Mesothelial cell of epicardium (in vitro differentiated cells): ENCODE measurements at places on chromosomes 7 and 10.

GRCh38 chr10:30903397-30904138 is 128.1 kb downstream of the ZNF438 start:
- DNase-seq = no peak

DNA sequence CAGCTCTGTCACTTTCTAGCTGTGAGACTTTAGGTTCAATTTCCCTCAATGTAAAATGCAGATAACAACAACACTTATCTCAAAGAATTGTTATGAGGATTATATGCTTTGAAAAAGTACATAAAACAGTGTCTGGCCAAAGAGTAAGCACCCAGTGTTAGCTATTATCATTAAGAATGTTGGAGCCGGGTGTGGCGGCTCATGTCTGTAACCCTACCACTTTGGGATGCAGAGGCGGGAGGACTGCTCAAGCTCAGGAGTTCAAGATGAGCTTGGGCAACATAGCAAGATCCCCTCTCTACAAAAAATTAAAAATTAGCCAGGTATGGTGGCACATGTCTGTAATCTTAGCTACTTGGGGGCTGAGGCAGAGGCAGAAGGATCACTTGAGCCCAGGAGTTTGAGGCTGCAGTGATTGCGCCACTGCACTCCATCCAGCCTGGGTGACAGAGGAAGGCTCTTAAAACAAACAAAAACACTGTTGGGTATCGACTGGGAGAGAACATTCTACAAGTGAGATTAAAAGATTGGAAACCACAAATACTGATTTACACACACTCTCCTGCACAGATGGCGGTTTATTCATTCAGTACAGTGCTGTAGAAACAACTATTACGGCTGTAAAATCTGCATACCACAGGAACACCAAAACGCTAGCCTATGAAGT is 107.3 kb downstream of the PROSER2 start:
- DNase-seq = no peak

DNA sequence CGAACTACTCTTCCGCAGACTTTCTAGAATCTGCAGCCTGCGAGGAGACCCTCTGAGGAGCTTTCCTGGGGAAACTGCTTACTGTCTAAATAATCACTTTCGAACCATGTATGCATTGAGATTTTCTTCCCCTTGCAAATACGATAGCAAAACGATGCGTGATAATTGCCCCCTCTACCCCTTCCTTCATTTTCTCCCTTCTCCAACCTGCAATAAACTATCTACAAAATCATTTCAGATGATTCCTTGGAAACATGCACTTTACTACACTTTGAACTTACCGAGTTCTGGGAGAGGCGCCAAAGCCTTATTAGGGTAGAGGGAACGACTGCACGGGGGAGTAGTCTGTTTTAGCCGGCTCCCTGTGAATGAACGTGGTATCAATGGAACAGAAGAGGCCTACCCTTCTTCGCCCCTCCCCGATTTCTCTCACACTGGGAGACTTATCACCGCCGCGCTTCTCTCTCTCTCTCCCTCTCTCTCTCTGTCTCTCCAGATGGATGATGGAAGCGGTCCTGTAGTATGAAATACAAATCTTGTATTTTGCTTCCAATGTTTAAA is at the start of gene FGFBP3:
Gene FGFBP3, minus strand, starts transcription at position 370 of the 561 bp plus-strand sequence. CDS start 517 bp downstream, outside the sequence.
- DNase-seq = peak; percentile 39

- no peak for DNase-seq
These were observed 286.1 kb upstream of the C7orf33 start for GRCh38 chr7:148304456-148304855.

DNA sequence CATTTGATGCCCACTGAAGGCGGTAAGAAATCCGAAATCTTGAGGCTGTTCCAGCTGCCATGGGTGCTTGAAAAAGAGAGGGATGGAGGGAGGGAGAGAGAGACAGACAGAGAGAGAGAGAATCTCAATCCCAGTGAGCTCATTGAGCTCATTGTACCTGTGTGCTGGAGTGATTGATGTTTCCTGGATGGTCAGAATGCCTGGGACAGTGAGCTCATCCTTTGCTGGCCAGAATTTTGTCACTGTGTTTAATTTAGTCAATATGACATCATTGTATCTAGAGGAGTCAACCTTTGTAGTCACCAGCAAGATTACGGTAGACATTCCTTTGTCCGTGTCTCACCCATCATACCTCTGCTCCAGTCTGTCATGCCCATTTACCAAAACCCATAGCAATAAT is 625.4 kb upstream of the POM121L12 start:
- no peak for DNase-seq

GRCh38 chr10:133176546-133176945 is 16.5 kb downstream of the KNDC1 start:
- DNase-seq = no peak

DNA sequence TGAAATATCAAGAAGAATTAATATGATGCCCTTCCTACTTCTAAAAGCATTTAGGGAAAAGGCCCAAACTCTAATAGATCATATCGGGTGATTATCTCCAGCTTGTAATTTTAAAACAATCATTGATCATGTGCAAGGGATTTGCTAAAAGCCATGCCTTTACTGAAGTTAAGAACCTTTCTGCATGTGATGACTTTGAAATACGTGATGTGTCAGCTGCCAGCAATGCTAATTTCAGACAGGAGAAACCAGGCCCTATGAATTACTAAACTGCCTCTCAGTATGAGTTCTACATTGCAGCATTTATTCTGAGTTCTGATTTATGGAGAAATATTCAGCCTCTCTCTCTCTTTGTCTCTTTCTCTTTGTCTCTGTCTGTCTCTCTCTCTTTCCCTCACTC is 203.6 kb upstream of the AKR1E2 start:
- no peak for DNase-seq

DNA sequence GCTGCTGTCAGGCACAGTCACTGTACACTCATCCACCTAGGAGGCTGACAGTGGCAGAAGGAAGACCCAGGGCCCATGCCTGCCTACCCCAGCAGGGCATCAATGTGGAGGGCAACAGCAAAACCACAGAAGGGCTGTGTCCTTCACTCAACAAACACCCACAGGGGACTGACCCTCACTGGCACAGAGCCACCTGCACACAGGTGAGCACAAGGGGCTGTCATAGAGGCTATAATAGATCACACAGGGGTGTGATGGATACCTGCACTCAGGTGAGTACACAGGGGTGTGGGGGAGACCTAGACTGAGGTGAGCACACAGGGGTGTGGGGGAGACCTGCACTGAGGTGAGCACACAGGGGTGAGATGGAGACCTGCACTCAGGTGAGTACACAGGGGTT is 132.8 kb upstream of the TCERG1L start:
- DNase-seq = peak; percentile 11

- no peak for DNase-seq
These were observed 544.2 kb downstream of the KIF20B start for GRCh38 chr10:90245623-90246022.

- DNase-seq = no peak
These were observed 31.9 kb downstream of the RSBN1L start for GRCh38 chr7:77727936-77728701.

- no peak for DNase-seq
These were observed 43.1 kb upstream of the SNX13 start for GRCh38 chr7:17983221-17984062.

DNA sequence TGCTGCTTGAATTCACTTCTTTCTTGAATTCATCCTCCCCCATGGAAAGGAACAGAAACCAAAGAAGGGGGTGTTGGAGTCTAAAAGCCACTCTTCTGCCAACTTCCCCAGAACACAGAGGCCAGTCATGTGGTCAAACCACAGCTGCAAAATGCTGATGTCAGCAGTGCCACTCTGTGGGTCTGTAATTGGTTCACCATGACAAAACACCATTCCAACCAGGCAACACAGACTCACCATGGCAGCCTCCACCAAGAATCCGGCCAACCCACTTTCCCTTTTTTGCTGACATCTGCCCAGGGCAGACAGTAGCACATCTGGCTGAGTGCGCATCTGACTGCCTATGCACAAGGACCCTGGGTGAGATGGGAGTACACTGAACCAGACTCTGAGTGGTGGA is 16.8 kb downstream of the OSBPL3 start:
- DNase-seq = no peak

DNA sequence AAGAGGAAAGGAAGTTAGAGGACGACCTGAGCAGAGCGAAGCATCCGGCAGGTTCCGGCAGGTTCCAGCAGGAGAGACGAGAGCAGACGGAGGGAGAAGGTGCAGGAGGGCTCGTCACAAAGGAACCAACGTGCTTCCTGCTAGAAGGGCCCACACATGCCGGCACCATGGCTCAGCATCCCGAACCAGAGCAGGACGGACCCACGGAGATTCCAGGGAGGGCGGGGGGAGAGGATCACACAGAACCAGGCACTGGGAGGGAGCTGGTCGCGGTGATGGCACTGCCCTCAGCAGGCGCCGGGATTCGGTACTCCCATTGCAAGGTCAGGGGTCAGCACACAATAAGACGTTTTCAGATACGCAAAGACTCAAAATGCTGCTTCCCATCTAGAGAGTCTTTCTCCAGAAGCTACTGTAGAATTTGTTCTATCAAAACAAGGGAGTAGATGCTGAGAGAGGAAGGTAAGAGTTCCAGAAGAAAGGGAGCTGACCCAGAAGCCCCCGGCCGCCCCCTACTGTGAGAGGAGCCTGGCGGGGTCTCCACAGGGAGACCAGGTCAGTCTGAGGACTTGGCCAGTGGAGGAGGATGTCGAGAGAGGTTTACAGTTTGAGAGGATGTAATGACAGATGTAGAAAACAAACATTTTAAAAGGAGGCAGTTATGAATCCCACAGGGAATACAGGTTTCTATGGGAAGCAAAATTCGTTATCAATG is 23.6 kb upstream of the PWWP2B start:
- peak; percentile 14 for DNase-seq

GRCh38 chr10:131743190-131744151 is 157.3 kb upstream of the PPP2R2D start:
- DNase-seq = peak; percentile 35

DNA sequence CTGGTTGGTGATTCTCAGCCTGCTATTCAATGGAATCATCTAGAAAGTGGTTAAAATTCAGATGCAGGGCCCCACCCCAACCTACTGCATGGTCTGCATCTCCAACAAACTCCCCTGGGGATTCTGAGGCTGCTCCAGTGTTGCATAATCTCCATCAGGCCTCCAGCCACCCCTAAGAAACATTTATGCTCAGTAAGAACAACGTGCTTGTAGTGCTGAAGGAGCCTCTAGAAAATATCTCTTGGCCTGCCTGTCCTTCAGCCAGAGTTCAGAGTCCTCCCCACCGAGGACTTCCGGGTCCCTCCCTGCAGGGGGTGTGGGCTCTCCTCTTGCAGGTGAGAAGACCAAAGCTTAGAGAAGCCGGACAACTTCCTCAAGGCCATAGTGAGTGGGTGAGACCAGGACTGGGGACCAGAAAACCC is 159.8 kb downstream of the SH3PXD2A start:
- DNase-seq = no peak

- no peak for DNase-seq
These were observed 6.9 kb downstream of the RADIL start for GRCh38 chr7:4876586-4876985.

GRCh38 chr7:158811461-158811860 is 17.8 kb downstream of the ESYT2 start:
- no peak for DNase-seq

- no peak for DNase-seq
These were observed 66.4 kb downstream of the CDC123 start for GRCh38 chr10:12262278-12262981.

- DNase-seq = peak; percentile 64
These were observed 34.4 kb upstream of the SLF2 start for GRCh38 chr10:100878291-100878910.

- no peak for DNase-seq
These were observed 29.4 kb upstream of the RHEB start for GRCh38 chr7:151549083-151549482.

DNA sequence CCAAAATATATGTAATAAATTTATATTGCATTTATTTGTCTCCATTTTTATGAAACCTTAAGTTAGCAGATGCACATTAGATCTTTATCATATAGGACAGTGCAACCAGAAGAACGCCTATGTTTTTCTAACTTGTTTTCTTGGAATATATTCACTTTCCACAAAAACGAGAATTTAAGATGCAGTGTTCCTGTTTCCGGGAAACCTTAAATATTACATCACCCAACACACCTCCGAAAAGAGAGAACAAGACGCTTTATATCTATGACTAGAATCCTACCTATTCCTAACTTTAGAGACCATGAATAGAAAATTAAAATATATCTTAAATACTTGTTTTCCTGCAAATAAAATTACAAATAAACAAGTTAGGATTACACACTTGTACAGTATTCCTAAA is 1.9 kb downstream of the EZH2 start:
- DNase-seq = no peak

GRCh38 chr7:21462081-21462480 is 34.2 kb downstream of the SP4 start:
- no peak for DNase-seq

GRCh38 chr7:78543976-78544375 is 745.4 kb downstream of the PHTF2 start:
- DNase-seq = no peak

DNA sequence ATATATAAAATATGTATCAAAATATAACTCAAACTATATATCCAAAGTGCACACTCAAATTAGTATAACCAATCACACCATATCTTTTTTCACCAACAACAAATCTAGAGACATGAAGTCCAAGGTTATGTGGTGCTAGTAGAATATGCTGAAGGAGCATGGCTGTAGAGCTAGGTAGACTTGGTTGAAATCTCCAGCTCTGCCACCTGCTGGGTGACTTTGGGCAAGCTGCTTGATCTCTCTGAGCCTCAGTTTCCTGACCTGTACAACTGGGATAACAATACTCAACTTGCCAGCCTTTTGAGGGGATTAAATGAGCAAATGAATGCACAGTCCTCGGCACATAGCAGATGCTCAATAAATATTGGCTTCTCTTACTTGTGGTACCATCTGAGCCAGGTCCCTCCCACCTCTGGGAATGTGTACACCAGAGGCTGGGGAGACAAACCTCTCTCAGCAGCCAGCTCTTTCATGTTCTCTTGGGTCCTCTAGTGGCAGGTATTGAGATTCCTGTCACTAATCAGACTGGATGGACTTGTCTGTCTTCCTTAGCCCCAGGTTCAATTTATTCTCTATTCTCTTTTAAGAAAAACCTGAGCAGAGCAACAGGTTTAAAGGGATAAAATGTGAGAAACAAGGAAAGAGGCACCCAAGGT is 94.3 kb upstream of the PDE1C start:
- DNase-seq = no peak

- DNase-seq = peak; percentile 54
These were observed 2.2 kb upstream of the ANTXRL start for GRCh38 chr10:46284286-46285229.

DNA sequence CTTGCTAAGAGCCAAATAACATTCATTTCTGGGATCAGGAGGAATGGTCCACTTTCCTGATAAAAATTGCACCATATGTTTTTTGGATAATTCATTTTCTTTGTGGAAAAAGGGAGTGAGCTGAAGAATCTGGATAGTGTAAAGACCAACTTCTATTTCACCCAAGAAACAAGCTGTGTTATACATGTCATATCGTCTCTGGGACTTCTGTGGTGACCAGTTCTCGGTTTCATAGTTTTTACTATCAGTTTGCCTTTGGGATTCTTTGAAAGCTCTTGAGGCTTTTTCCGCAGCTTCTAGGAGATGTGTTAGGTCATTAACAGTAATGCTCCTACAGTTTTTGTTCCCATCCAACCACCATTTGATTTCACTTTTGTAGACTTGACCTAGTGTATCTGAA is 14.4 kb upstream of the SAMD9 start:
- no peak for DNase-seq
